Effector memory CD4-positive, alpha-beta T cell (primary cell): ENCODE measurements at places on chromosomes 11 and 22.

- DNase-seq, result no peak
Observed at GRCh38 chr11:67387069-67387468, 4.7 kb upstream of the RAD9A start.

- DNase-seq, result no peak
Observed at GRCh38 chr11:112785149-112785548, 176.1 kb upstream of the NCAM1 start.

DNA sequence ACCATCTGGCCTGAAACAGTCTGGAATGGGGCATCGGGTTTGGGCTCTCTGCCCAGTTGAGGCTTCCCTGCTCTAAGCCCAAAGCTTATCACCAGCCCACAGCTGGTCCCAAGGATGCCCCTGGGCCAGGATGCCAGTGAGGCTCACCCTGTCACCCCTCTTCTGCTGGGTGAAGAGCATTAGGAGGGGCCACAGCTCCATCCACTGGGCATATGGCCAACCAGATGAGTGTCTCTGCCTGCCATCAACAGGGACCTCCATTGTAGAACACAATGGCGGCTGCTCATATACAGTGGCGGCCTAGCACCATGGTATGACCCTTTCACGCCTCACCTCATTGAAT lies 5.6 kb downstream of the CHST1 start:
- DNase-seq, result no peak

GRCh38 chr22:23068096-23068831 lies 2.1 kb upstream of the GNAZ start:
- DNase-seq, result no peak

DNA sequence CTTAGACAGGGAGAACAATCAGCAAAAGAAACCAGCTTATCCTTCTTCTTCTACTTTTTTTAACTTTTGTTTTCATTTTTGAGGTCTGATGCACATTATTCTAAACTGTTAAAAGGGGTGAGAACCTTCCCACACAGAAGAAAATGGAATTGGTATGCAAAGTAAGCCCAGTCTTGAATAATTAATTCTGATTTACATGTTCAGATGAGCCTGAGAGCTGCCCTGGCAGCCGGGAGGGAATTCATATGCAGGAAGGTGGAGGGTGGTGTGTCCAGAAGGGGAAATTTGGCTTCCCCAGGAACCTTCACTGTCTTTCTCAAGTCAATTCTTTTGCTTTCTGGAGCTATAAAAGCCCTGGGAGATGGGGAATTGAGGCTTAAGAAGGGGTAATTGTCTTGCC lies 181.0 kb downstream of the INSC start:
- no peak for DNase-seq
